ENCODE measurements at places on chromosomes 1 and 21.

DNA sequence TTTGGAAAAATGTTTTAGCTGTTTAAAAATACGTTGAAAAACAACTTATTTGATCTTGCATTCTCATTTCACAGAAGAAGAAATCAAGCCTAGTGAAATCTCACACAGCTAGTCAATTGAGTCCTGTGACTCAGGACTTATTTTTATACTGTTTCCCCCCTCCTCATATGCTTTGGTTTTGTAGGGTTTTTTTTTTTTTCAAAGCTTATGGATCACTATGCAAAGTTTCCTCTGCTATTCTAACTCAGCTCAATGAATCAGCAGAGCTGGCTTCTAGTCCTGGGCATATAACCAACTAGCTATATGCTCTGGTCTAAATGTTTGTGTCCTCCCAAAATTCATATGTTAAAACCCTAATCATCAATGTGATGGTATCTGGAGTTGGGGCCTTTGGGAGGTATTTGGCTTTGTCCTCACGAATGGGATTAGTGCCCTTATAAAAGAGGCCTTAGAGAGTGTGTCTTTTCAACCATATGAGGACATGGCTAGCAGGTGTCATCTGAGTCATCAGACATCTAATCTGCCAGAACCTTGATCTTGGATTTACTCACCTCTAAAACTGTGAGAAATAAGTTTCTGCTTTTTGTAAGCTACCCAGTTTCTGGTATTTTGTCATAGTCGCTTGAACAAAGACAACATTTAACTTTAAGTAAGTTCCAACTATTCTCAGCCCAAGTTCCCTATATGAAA lies 317.2 kb upstream of the C1orf87 start:
- no peak for DNase-seq

GRCh38 chr1:19057182-19057779 lies 100.8 kb upstream of the IFFO2 start:
- no peak for DNase-seq

GRCh38 chr1:36982709-36983108 lies 51.6 kb downstream of the GRIK3 start:
- no peak for DNase-seq

DNA sequence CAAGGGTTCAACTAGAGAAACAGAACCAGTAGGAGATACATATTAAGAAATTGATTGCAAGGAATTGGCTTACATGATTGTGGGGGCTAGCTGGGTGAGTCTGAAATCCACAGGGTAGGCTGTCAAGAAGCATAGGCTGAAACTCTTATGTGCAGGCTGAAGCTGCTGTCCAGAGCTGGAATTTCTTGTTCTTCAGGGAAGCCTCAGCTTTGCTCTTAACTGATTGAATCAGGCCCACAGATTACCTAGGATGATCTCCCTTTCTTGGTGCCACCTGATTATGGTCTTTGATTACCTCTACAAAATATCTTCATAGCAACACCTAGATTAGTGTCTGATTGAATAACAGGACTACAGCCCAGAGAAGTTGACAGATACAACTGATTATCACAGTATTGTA lies 22.5 kb upstream of the FRRS1 start:
- no peak for DNase-seq

DNA sequence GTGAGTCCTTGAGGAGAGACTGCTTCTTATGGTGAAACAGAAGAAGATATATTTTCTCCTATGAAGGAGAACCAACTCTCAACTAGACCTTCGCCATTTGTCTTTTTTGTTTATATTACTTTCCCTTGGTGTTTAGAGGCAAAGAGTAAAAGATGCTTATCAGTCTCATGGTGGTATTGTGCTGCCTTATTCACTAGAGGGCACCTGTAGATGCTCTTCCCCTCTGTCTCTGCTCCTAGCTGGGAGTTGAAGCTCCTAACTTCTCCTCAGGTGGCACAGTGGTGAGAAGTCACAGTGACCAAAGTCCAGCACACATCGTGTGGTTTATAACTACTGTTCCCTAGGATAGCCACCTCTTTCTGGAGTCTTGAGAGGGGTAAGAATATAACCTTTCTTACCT lies 1359.6 kb downstream of the PLA2G4A start:
- no peak for DNase-seq

DNA sequence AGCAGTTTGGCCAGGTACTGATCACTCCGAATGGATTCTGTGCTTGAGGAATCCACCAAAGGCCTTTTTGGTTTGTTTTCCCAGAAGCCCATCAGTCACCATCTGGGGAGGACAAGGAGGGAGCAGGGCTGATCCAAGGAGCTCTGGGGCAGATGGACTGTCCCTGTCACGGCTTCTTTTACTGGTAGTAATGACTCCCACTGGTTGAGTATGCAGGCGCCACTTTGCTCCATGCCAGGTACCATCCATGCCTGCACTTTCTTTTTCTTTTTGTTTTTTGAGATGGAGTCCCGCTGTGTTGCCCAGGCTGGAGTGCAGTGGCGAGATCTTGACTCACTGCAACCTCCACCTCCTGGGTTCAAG lies 101.7 kb downstream of the UBIAD1 start:
- DNase-seq: no peak

GRCh38 chr21:18244671-18245463 lies at the start of gene CHODL:
CHODL (plus strand) TSS chr21:18244833; CDS start chr21:18245224, 391 bp downstream.
- DNase-seq: no peak

GRCh38 chr1:22711591-22712501 lies 1.2 kb downstream of the EPHB2 start:
- no peak for DNase-seq

DNA sequence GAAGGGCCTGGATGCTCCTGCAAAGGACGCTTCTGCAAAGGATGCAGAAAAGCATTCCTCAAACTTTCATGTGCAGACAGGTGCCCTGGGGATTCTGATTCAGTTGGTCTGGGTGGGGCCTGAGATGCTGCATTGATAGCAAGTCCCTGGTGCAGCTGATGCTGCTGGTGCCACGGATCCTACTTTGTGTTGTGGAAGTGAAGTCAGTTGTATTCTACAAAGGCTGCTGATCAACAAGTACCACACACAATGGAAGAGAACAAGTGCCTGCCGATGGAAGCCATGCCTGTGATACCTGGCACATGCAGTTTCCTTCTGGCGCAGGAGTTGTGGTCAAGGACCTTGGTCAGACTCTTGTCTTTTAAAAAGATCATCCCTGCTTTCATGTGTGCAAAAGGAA lies 478.8 kb downstream of the CAMTA1 start:
- DNase-seq: no peak

- no peak for DNase-seq
These were observed 20.1 kb upstream of the NKAIN1 start for GRCh38 chr1:31259746-31260145.

GRCh38 chr1:110262846-110263631 lies 52.9 kb downstream of the KCNC4 start:
- DNase-seq: no peak

- no peak for DNase-seq
These were observed 12.5 kb downstream of the NR5A2 start for GRCh38 chr1:200039849-200040474.

DNA sequence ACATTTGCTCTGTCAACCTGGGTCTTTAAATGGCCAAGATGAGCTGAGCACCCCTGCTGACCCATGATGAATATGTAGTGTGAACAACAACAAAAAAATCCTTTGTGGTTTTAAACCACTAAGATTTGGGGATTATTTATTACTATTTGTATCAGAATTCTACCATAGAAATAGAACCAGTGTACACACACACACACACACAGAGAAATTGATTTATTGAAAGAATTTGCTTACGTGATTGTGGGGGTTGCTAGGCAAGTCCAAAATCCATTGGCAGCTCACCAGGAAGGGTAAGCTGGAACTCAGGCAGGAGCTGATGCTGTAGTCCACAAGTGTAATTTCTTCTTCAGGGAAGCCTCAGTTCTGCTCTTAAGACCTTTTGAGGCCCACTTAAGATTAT lies 82.5 kb upstream of the MAP1LC3C start:
- no peak for DNase-seq

DNA sequence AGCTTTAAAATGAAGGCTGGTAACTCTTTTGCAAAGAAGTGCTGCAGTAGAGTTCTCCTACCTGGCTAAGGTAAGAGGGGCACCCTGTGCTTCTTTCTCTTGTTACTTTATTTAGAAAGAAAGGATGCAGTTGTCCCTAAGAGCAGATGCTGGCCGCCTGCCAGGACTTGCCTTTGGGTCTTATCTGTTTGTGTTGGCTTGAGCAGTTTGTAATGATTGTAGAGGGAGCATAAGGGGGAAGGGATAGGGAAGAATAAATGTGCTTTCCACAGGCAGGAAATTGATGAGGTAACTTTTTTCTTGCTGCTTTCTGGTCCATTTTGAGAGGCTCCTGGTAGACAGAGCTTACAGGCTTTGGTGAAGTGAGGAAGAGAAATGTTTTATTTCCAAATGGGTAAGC lies 229.6 kb downstream of the HHAT start:
- no peak for DNase-seq

DNA sequence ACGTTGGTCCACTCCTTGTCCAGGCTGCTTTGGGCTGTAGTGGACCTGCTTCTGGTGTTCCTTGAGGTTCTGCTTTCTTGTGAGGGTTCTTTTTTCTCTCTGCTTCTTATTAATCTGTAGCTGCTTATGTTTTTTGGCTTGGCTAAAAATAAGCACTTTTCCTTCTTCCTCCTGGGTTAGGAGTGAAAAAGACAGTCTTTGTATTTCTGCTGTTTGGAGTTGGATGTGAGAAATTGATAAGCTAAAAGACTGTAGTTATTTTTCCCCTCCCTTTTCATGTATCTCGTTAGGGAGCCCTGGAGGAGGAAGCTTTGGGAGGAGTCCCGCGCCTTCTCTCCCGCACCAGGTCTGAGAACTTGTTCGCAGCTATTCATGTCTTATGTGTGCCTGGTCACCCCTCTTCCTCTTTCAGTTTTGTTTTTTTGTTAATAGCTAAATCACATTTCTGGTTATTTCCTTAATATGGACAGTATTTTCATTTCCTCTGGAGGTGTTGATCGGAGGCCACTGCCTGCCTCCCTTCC lies 79.0 kb downstream of the GALNT2 start:
- no peak for DNase-seq

DNA sequence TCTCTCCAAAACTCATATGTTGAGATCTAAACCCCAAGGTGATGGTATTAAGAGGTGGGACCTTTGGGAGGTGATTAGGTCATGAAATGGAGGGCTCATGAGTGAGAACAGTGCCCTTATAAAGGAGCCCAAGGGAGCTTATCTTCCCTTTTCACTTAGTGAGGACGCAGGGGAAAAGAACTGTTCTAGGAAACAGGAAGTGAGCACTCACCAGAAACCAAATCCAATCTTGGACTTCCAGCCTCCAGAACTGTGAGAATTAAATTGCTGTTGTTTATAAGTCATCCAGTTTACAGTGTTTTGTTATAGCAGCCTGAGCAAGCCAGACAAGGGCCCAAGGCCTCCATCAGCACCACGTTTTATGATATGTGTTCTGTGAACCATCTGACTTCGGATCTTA lies 60.3 kb upstream of the LRRC8D start:
- no peak for DNase-seq

- DNase-seq: no peak
These were observed at the start of gene CELA2B for GRCh38 chr1:15475752-15476314. CELA2B (plus strand) TSS chr1:15476104; CDS start chr1:15476126, 22 bp downstream.

GRCh38 chr1:153752571-153753195 lies 22.5 kb upstream of the SLC27A3 start:
- no peak for DNase-seq

GRCh38 chr1:157870490-157870889 lies 28.9 kb upstream of the CD5L start:
- no peak for DNase-seq

DNA sequence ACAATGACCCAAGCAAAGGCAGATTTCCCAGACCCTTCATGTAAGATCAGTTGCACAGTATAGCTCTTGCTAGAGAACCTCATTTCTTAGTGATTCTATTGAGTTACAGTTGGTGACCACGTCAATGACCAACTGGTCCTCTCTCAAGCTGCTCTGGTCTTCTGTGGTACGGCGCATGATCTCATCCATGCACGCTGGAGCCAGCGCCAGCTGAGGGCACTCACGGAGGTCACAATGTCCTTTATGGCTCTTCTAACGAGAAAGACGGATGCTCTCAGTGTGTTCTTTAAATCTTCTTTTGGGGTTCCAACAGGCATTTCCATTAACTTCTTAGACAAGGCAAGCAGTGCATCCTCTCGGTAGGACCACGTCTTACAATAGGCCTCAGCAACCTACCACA lies 22.3 kb downstream of the CEP104 start:
- DNase-seq: no peak

DNA sequence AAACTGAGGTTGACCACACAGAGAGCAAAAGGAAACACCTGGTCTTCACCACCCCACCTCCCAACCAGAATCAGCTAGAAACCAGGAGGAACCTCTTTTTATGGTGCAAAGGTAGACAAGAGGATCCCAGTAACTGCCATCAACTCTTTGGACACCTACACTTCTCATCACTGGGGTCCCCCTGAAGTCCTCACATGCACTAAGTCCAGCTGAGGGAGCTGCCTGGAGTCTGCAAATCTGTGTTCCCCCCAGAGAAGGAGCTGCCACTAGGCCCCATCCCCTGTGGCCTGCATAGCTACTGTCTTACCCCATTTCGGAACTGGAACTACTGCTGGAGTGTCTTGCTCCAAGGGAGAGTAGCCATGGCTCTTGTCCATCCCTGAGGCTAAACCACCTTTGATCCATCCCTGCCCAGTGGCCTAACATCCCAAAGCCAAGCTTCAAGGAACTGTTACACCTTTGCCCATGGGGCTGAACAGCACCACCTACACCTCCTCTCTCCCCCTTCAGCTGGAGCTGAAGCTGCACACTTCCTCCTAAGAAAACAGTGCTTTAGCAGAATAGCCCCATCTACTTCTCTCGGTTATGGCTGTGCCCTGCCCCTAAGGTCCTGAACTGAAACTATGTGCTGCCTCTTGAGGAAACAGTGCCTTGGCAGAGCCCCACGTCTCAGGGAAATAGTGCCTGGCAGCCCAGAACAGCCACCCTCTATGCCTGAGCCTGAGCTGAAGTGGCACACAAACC lies 85.4 kb upstream of the CD53 start:
- DNase-seq: no peak

DNA sequence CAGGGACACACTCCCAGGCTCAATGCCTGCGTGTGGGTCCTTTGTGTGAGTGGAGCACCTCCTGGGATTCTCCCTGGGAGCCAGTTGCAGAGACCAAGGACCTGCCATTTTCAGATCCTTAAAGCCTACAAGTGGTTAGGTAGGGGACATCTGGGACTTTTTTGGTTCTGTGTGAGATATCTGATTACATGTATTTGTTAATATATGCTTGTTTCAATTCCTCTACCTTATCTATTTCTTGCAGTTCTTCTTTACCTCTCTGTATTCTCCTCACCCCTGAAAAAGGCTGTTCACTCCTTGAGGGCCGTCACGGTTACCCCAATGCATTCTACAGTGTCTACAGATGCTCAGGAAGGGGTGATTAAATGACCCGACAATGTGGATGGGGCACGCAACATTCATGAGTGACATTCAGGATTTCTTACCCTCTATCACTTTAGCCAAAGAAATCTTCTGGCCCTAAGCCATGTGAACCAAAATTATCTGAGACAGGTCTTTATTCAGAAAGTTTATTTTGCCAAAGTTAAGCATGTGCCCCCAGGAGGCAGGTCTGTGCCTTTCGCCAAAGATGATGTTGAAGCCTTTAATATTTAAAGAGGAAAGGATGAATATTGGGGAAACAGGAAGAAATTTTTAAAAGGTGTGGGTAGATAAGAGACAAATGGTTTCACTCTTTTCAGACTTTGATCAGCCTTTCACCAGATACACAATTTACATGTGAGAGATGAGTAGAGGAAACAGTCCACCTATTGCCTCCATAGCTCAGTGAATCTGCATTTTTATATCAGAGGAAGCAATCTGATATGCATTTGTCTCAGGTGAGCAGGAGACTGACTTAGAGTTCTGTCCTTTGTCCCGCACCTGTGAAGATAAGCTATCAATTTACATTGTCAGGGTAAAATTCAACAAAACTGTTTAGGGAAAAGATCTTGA lies 44.6 kb upstream of the MPZL1 start:
- DNase-seq: no peak

Measured in BJ (cell line).